ENCODE measurements at places on chromosomes 16 and 17. TPM values are rescaled to one million over a fixed set of nuclear protein-coding genes. Genes with fewer than 3 reads are reported as not detected.

The OR1D5 gene
- total RNA-seq: not detected

DNA sequence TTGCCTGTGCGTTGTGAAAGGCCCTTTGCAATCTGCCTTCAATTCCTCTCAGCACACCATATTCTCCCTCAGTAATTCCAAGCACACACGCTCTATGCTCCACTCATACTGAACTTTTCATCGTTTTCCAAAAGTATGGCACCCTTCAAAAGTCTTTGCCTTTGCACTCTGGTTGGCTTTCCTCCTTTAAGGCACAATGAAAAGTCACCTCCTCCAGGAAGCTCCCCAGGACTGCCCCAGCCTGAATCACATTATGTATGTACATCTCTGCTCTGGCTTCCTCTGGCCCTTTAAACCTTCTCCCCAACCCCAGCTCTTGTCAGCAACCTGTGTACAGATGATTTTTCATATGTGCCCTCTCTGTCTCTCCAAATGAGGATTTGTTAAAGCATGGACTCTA lies 250.7 kb downstream of the MAF start:
- H3K27ac ChIP-seq: no peak overlapping the region
- DNase-seq: no peak
- H3K27me3 ChIP-seq: no peaks in the 10 kb centered on the region
- peaks cover under 1% of the 10 kb centered on the region for H3K4me1 ChIP-seq
- H3K36me3 ChIP-seq: no peaks in the 10 kb centered on the region

DNA sequence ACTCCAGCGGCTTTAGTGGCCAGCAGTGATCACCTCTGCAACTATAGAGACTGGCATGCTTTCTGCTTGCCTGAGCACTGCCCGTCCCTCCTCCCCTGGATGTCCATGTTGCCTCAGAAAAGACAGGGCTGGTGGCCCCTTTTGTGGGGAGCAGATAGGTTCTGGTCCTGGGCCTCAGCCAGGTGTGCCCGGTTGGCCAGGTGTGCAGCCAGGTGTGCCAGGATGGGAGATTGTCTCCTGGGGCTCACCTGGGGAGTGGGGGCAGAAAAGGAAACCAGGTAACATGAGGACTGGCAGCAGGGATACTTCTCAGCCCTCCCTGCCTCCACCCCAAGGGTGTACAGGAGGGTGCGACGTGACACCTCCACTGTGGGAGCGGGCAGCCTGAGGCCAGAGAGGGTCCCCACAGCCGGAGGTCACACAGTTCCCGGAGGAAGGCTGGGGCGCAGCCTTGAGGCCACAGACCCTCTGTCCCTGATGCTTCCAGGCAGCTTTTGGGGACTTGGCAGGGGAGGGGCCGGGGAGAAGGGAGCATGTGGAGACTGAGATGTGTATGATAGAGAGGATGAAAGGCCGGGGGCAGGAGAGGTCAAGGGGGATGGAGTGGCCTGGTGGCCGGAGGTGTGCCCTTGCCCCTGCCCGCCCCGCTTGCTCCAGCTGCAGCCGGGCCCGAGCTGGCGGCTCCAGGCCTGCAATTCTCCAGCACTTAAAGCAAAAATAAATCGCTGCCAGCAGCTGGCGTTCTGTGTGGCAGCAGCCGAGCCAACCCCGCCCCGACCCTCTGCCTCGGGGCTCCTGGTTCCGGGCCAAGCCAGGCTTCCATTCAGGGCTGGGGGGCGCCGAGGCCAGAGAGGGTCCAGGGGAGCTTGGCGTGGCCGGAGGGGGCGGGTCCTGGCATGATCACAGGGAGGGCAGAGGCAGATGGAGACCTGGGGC lies 6.7 kb downstream of the KCNJ12 start:
- no peaks in the 10 kb centered on the region for H3K27me3 ChIP-seq
- DNase-seq: no peak
- no peaks in the 10 kb centered on the region for H3K36me3 ChIP-seq
- peaks cover 6% of the 10 kb centered on the region for H3K4me1 ChIP-seq

The LLGL2 gene
- total RNA-seq: 20.6 TPM

DNA sequence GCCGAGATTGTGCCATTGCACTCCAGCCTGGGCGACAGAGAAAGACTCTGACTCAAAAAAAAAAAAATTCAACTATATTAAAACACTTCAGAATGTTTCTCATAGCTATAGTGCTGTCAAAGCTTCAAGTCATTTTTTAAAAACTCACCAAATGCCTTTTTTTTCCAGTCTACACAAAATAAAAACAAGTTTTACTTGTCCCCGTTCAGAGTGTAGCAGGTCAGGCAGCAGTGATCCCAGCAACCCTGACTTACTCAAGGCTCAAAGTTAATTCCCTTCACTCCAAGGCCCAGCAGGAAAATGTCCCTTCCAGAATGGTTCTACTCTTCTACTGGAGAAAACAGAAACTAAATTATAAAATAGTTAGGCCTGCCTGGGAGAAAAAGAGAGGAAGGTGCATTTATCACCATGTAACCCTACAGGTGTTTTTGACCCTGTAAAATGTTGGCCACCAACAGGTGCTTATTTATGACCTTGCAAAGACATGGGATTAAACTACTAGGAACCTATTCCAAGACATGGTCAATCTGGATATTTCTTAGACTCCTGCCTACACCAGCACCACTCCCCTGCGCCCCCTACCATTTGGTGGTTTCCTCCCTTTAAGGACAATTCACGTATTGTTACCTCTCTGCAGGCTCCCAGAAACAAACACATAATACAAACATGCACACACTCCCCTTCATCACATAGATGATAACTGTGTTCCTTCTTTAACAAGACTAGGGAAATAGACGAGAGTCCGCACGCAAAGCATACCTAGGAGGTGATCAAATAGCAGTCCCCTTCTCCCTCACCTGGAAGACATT lies 5.4 kb downstream of the AMFR start:
- H3K27me3 ChIP-seq: no peaks in the 10 kb centered on the region
- no peaks in the 10 kb centered on the region for H3K36me3 ChIP-seq
- H3K4me3 ChIP-seq: no peak overlapping the region
- peaks cover 24% of the 10 kb centered on the region for H3K4me1 ChIP-seq
- DNase-seq: no peak

DNA sequence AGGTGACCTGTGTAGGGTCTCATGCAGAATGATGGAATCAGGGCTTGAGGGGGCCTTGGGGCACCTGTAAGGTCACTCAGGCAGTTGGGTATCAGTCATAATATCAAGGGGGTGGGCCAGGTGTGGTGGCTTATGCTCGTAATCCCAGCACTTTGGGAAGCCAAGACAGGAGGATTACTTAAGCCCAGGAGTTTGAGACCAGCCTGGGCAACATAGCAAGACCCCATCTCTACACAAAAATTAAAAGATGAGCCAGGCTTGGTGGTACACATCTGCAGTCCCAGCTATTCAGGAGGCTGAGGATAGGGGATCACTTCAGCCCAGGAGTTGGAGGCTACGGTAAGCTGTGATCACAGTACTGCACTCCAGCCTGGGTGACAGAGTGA lies 7.5 kb downstream of the ERN2 start:
- no peak for DNase-seq
- no peaks in the 10 kb centered on the region for H3K4me1 ChIP-seq
- H3K27ac ChIP-seq: no peak overlapping the region
- no peaks in the 10 kb centered on the region for H3K27me3 ChIP-seq
- no peak overlapping the region for H3K4me3 ChIP-seq

DNA sequence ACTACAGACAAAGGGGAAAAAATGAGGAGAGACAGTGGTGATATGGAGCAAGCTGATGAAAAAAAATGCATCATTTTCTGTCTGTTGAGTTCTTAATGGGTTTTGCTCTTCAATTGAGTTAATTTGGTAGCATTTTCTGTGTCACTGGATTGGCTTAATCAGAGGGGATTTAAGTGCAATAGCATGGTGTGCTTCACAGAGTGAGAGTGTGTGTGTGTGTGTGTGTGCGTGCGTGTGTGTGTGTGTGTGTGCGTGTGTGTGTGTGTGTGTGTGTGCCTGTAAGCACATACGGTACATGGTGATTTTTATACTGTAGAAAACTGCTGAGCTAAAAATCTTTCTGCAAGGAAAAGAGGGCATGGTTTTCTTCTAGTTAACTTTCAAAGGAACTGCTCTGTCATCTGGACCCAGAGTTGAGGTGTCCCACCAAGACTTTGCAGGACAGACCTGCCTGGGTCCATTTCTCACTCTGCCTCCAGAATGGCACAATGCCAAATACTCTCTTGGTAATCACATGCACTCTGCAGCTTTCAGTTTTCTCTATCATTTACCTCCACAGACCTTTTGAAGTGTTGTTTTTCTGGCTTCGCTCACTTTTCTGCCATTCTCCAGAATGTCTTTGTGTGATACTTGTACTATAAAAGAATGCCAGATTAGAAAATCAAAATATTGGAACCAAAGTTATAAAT lies 952.6 kb upstream of the SOX9 start:
- H3K27me3 ChIP-seq: no peaks in the 10 kb centered on the region
- H3K4me1 ChIP-seq: no peaks in the 10 kb centered on the region
- no peak overlapping the region for H3K4me3 ChIP-seq
- no peak overlapping the region for H3K27ac ChIP-seq

GRCh38 chr16:78365366-78365765 lies 265.9 kb downstream of the WWOX start:
- DNase-seq: no peak
- no peaks in the 10 kb centered on the region for H3K27me3 ChIP-seq
- no peaks in the 10 kb centered on the region for H3K4me1 ChIP-seq
- no peak overlapping the region for H3K4me3 ChIP-seq
- H3K27ac ChIP-seq: no peak overlapping the region

The KRTAP4-6 gene
- total RNA-seq: not detected

- no peak for DNase-seq
- no peak overlapping the region for H3K4me3 ChIP-seq
- H3K4me1 ChIP-seq: no peaks in the 10 kb centered on the region
- H3K27me3 ChIP-seq: no peaks in the 10 kb centered on the region
- H3K27ac ChIP-seq: no peak overlapping the region
These were observed 1130.4 kb downstream of the CDH8 start for GRCh38 chr16:60905811-60906210.

- no peaks in the 10 kb centered on the region for H3K36me3 ChIP-seq
- peak overlapping the region; percentile 39 for H3K4me3 ChIP-seq
- no peak for DNase-seq
- H3K27ac ChIP-seq: no peak overlapping the region
- H3K4me1 ChIP-seq: peaks cover 25% of the 10 kb centered on the region
- H3K27me3 ChIP-seq: no peaks in the 10 kb centered on the region
These were observed 857 bp downstream of the TMC8 start for GRCh38 chr17:78131172-78132083.

DNA sequence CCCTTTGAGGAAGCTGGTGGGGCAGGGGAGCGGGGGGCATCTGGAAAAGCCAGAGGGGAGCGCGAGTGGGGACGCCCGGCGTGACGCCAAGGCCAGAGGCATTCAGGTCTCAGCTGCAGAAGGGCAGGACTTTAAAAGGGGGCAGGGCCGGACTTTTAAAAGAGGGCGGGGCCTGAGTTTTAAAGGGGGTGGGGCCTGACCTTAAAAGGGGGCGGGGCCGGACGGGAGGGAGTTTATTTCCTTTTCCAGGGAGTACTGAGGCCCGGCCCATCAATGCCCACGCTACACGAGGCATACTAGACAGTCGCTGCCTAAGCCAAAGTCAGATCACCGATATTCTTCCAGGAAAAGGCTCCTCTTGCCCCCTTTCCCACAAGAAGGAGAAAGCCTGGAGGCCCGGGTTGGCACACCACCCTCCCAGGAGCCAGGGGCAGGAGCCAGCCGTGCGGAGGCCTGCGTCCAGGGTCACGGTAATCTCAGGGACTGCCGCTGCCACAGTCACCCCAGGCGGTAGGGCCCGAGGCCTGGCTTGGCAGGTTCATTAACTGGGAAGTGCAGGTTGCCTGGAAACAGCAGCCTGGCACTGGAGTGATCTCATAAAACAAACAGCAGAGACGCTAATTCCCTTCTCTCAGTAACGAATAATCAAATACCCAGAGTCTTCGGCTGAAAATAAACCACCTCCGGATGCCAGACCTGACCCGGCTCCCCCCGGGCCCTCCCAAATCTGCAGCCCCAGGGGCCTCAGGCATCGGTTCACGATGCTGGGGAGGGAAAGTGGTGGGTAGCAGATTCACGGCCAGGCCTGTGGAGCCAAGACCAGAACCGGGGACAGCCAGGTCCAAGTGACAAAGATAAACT lies 90.7 kb downstream of the TIMM22 start:
- H3K4me3 ChIP-seq: no peak overlapping the region
- H3K27ac ChIP-seq: no peak overlapping the region
- DNase-seq: peak; percentile 39
- no peaks in the 10 kb centered on the region for H3K36me3 ChIP-seq
- no peaks in the 10 kb centered on the region for H3K27me3 ChIP-seq

The TEKT3 gene
- 52.0 TPM for total RNA-seq

DNA sequence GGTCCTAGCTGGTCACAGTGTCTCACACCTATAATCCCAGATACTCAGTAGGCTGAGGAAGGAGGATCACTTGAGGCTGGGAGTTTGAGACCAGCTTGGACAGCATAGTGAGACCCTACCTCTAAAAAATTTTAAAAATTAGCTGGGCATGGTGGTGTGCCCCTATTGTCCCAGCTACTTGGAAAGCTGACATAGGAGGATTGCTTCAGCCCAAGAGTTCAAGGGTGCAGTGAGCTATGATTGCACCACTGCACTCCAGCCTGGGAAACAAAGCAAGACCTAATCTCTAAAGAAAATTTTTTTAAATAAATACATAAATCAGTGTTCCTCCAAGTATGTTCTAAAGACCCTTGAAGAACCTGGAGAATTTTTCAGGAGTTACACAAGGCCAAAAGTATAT lies 50.6 kb upstream of the GNAO1 start:
- H3K4me3 ChIP-seq: no peak overlapping the region
- H3K27ac ChIP-seq: no peak overlapping the region
- H3K4me1 ChIP-seq: no peaks in the 10 kb centered on the region

The CCL23 gene
- 1.2 TPM for total RNA-seq

The ARSG gene
- 12.5 TPM for total RNA-seq

DNA sequence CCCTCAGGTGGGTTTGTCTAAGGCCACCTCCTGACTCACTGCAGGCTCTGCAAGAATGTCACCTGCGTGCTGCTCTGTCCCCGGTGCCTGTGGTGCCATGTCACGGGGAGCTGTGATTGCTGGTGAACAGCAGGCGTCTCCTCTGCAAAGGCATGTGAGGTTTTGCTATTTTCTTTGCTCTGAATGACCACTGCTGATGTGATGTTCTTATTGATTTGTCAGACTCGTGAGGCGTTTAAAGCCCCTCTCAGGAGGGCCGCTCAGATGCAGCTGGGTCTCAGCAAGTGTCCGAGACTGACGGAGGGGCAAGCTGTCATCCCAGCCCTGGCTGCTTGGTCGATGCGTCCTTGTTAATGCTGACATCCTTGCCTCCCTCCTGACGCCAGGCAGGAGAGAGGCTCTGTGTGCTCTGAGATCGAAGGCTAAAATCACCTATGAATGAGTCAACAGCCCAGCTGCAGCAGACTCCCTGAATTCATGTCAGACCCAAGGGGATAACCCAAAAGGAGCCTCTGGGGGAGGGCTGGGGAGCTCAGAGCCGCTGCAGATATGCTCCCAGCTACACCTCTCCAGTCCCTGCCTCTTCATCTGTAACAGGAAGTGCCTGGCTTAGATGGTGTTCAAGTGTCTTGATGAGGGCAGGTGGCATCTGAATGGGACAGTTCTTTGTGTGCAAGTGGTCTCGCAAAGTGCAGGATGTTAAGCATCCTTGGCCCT lies 11.8 kb upstream of the PEMT start:
- no peaks in the 10 kb centered on the region for H3K4me1 ChIP-seq
- no peak for DNase-seq
- no peak overlapping the region for H3K27ac ChIP-seq

- H3K4me1 ChIP-seq: peaks cover 4% of the 10 kb centered on the region
- H3K27ac ChIP-seq: no peak overlapping the region
- H3K27me3 ChIP-seq: no peaks in the 10 kb centered on the region
- no peak overlapping the region for H3K4me3 ChIP-seq
These were observed 18.9 kb downstream of the SNX11 start for GRCh38 chr17:48126532-48126850.

GRCh38 chr17:32688221-32688620 lies 188.7 kb downstream of the MYO1D start:
- H3K27me3 ChIP-seq: no peaks in the 10 kb centered on the region
- H3K4me3 ChIP-seq: no peak overlapping the region
- no peaks in the 10 kb centered on the region for H3K4me1 ChIP-seq
- DNase-seq: no peak
- no peaks in the 10 kb centered on the region for H3K36me3 ChIP-seq
